ENCODE measurements at places on chromosomes 4 and X.

GRCh38 chr4:146062340-146062739, 113.2 kb upstream of the LSM6 start:
- no peak for DNase-seq

DNA sequence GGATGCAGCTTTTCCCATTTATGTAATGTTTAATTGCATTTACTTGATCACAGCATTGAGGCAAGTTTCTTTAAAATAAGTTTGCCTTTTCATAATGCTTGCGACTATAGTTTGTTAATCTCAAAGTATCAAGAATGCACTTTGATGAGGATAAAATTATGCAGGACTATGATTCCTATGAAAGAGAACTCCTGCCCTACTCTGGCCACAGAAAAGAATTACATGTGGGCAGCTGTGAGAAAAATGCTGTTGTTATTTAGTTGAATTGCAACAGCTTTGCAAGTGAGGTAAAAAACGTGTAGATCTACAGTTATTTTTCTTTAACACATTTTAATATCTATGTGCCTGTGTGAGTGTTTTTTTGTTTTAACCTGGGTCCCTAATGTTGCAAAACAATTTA, 12.5 kb upstream of the OSTC start:
- no peak for DNase-seq

DNA sequence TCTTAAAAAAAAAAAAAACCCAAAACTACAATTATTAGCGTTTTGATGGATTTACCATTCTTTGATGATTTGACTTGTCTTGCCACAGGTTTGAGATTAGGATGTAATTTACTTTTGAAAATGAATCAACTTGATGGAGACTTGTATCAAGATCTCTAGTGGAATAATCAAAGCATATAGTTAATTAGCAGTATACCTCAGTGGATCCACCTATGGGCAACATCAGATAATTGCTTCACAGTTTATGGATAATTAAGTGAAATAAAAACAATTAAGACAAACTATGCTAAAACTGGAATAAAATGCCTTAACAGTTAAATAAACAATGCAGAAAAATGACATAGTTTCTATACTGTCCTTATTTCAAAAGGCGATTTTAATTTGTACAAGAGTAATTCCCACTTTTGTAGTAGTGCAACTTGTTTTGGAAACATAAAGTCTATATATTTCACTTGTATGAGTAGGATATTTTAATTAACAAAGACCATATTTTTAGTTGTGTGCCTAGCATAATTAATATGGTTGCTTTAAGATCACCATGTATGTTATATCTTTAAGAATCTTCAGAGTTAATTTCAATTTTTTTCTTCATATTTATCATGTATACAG, 4.2 kb downstream of the CPEB2 start:
- no peak for DNase-seq

DNA sequence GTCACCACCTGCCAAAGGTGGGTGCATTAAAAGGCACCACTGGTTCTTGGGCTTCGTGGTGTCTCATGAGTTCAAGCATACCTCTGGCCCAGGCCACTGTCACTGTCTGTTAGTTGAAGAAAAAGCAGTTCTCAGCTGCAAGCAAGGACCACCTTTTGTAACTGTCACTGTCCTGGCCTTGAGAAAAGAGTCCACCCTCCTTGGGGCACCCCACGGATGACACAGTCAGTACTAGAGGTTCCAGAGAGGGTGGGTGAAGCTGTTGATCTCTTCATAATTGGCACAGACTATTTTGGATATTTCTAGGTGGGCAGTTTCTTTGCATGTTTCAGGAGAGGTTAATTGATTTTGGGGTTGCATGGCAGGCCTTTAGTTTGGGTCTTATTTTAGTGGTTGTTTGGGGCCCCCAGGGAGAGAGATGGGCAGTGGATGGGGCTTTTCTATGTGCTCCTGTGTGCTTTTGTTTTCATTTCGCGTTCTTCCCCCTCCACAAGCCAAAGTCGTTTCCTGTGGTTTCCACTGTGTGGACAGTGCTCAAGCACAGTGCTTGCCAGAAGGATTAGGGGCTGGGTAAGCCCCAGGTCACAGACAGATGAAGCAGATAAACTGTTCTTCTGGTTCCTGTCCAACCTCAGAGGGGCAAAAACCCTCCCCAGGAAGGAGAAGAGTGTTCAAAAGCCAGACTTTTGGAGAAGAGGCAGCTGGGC, 156.2 kb upstream of the PPP1R2C start:
- DNase-seq: no peak

- no peak for DNase-seq
Observed at GRCh38 chr4:107950746-107951540, 19.6 kb downstream of the CYP2U1 start.

- no peak for DNase-seq
Observed at GRCh38 chr4:42729505-42730237, 72.8 kb upstream of the ATP8A1 start.

GRCh38 chr4:572594-572993, 3.5 kb downstream of the TMEM271 start:
- no peak for DNase-seq

DNA sequence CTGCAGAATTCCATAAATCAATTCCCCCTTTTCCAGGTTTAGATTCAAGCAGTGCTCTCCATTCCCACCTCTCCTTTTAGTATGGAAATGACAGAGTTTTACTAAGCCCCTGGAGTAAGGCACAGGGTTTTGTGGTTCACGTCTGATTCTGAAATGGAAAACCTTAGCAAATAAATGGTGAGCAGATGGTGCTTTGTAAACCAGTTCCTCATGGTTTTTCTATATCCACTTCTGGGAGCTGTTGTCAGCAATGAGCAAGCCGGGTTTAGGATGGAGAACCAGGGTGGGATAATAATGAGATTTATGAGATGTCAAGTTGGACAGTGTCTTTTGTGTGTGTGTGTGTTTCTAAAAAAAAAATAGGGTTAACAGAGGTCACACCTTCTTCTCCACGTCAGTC, 113.8 kb upstream of the RBPJ start:
- no peak for DNase-seq

DNA sequence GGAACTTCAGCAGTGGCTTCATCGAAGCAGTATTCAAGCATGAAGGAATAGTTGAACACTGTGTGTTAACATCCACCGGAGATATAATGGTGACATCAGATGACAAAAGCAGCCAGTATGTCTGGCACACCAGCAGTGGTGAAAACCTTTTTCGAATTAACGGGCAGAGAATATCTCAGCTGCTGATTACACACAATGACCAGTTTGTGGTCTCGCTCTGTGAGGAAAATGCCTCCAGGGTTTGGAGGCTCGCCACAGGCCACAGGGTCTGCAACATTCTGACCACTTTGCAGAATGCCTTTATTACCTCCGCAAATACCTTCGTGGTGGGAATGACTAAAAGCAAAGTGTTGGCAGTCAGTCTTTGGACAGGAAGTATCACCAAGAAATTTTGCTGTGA, 201.5 kb downstream of the NWD2 start:
- DNase-seq: no peak

DNA sequence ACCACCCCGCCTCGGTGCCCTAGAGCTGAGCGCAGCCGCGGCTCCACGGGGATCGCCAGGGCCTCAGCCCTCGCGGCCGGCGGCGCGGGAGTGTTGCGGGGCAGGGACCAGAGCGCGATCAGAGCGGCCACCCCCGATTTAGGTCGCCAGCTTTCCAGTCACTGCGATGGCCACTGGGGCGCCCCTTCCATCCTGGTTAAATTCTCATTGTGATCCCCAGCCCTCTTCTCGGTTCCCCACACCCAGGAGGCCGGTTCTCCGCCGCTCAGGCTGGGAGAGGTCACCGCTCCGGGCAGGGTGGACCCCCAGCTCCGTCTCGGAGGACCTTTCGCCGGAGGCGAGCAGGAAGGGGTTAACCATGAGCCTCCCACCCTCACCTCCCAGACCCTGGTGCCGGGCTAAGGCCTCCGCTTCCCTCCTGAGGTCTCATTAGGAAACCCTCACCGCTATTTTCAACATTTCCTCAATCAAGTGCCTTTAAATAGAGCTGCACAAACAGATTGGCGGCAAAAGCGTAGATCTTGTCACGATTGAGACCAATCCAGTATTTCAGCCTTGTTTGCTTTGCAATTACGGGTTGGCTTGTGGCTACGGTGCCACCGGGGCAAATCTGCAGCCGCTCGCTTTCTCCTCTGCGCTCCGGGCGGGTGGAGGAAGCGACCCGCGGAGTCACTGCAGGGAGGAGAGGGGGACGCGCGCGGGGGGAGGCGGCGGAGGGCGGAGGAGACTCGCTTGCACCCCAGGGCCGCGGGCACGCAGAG, 8.3 kb upstream of the HAND2 start:
- no peak for DNase-seq

DNA sequence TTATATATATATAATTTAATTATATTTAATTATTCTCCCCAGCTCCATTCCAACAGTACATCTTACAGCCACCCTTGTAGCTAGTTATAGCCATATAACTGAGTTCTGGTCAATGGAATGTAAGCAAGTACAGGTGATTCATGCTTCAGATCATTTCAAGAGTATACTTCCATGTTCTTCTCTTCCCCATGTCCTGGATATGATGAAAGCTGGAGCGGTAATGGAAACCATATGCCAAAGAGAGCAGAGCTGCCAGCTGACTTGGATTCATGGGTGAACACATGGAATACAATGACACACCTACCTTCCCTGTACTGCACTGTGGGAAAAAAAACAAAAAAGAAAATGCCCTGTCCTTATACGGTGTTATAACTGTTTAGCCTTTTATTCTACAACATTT, 17.5 kb upstream of the CORIN start:
- DNase-seq: no peak

DNA sequence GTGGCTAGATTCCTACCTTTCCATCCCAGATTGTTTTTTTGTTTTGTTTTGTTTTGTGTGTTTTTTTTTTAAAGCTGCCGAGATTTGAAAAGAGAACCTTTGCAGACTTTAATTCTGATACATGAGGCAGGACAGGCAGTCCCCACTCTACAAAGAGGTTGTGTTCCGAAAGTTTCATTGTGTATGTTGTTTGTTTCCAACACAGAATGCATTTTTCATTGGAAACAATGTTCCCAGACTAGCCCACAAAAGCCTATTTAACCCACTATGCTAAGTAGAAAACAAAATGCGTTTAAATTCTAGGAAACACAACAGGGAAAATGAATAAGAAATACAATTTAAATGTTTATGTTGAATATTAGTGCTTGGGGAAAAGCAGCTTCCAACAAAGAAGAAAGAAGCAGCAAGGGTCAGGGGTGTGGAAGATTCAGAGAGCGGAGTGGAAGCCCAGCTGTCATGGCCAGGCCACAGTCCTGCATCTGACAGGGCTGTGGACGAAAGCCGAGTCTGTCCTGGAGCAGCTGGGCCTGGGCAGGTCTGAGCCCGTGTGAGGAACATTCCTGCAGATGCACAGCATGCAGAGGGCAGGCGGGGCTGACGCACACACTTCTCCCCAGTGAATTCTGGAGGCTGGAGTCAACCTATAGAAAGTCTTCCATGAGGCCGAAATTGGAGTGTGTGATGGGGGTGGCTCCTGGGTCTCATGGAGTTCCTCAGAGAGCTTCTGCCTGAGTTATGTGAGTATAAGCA, 12.4 kb upstream of the SETD7 start:
- no peak for DNase-seq

GRCh38 chrX:48616576-48616975, 19.3 kb downstream of the WDR13 start:
- no peak for DNase-seq

- DNase-seq: no peak
Observed at GRCh38 chr4:8278421-8279287, 9.1 kb downstream of the HTRA3 start.

GRCh38 chr4:184104419-184105101, 113.1 kb downstream of the ENPP6 start:
- DNase-seq: no peak

GRCh38 chr4:63607169-63607872, 801.9 kb downstream of the TECRL start:
- no peak for DNase-seq

DNA sequence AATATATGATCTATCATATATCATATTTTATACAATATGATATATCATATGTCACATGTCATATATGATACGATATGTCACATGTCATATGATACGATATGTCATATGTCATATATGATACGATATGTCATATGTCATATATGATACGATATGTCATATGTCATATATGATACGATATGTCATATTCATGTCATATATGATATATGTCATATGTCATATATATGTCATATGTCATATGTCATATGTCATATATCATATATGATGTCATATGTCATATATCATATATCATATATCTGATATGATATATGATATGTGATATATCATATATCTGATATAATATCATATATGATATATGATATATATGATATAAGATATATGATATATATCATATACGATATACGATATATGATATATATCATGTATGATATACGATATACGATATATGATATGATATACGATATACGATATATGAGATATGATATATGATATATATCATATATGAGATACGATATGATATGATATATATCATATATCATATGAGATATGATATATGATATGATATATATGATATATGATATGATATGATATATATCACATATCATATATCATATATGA, 122.3 kb upstream of the USP9X start:
- DNase-seq: no peak

DNA sequence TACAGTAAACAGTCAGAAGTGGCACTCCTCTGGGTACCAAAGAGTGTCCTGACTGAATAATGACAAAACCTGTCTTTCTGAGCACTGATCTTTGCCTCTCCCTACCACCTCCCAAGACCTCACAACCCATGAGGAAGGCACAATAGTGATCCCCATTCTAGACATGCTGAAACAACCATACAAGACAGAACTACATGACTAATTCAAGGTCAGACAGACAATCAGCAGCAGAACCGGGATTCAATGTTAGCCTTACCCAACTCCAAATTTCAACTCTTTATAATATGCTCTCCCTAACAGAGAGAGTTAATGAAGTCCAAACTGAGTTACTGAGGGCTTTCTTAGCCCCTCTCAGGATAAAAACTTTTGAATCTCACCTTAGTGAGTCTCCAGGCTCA, 71.0 kb downstream of the IRF2 start:
- DNase-seq: no peak

DNA sequence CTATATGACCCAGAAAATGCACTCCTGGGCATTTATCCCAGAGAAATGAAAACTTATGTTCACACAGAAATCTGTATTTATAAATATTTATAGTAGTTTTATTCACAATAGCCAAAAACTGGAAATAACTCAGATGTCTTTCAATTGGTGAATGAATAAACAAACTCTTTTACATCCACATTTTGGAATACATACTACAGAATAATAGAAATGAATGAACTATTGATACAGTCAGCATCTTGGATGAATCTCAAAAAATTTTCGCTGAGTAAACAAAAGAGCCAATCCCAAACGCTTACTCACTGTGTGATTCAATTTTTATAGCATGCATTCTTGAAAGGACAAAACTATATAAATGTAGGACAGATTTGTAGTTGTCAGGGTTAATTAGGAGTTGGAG, 75.1 kb upstream of the HTR2C start:
- DNase-seq: no peak

DNA sequence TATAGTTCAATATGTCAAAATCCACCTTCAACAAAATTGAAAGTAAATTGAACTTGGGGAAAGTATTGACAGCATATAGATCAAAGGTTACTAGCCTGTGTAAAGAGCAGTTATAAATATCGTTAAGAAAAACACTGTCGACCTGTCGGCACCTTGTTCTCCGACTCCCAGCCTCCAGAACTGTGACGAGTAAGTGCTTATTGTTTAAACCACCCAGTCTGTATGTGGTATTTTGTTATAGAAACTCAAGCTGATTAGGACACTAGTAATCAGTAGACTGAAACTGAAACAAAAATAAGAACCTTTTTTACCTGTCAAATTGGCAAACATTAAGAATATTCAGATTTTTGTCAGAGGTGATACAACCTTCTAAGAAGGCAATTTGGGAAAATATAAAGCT, 17.0 kb downstream of the HTT start:
- no peak for DNase-seq
